ENCODE measurements at places on chromosomes 4 and X.

GRCh38 chrX:17601441-17602200 lies 135.7 kb upstream of the SCML1 start:
- DNase-seq: no peak

DNA sequence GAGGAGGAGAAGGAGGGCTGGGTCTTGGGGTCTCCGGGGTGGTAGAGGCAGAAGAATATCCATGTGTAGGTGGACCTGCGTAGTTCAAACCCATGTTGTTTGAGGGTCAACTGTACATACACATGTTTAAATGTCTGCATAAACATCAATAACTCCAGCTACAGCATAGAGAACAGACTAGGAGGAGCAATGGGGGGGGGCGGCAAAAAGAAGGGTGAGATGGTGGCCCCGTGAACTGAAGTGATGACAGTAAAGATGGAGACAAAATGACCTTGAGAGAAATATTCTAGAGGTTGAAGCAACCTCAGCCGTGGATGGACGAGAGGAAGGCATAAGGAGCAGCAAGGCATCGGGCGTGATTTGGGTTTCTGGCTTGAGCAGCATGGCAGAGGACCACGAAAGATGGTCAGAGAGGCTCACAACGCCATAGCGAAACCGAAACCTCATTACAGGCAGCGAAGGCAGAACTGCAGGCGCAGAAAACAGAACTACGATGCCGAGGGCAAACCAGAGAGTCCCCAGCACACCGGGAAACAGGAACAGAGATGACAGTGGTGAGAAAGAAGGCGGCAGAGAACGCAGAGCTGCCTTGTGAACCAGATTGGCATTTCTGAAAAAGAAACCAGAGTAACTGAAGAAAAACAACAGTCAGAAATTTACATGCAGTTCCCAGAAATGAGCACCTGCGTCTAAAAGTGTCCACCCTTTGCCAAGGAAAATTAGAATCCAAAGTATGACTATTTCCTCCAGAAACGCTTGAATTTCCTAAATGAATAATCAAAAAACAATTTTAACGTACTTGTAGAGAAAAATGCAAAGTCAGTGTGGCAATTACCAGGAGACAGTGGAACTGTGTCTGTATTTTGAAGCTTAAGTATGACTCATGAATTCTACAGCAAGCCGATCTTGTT lies 50.3 kb upstream of the ENPP6 start:
- peak; percentile 93 for DNase-seq

- no peak for DNase-seq
These were observed 28.3 kb downstream of the CHRNA9 start for GRCh38 chr4:40363382-40363920.

DNA sequence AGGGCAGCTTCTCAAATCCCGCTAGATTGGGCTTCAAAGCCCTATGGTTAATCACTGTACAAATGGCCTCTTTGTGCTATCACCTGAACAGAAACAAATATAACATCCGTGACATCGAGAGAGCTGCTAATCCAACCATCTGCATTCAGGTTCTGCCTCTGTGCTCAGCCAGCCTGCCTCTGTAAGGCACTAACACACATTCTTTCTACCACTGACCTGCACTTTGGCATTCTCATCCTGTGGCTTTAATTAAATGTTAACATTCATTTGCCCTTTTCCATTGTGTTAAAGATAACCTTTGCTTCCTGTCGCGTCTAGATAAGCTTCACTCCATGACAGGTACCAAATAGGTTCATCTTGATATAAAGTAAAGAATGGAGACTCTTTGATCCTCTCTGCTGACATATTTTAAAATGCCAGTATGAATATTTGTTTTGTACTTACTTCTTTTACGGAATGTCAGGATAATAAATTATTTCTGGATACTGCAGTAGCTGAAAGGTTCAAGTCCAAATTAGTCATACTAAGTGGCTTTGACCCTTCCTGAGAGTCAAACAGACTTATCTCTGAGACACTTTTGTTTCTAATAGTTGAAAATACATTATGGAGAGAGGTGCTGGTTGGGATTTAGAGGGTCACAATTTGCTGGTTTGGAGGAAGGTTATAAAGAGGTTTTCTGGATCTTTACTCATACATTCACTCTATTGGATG lies 505.7 kb downstream of the PACRGL start:
- no peak for DNase-seq

GRCh38 chr4:153497091-153497531 lies 31.0 kb downstream of the TMEM131L start:
- DNase-seq: peak; percentile 54

DNA sequence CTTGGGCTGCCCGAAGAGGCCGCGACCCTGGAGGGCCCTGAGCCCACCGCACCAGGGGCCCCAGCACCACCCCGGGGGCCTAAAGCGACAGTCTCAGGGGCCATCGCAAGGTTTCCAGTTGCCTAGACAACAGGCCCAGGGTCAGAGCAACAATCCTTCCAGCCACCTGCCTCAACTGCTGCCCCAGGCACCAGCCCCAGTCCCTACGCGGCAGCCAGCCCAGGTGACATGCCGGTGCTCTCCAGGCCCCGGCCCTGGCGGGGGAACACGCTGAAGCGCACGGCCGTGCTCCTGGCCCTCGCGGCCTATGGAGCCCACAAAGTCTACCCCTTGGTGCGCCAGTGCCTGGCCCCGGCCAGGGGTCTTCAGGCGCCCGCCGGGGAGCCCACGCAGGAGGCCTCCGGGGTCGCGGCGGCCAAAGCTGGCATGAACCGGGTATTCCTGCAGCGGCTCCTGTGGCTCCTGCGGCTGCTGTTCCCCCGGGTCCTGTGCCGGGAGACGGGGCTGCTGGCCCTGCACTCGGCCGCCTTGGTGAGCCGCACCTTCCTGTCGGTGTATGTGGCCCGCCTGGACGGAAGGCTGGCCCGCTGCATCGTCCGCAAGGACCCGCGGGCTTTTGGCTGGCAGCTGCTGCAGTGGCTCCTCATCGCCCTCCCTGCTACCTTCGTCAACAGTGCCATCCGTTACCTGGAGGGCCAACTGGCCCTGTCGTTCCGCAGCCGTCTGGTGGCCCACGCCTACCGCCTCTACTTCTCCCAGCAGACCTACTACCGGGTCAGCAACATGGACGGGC lies 579 bp downstream of the ABCD1 start:
- no peak for DNase-seq

GRCh38 chr4:38241541-38241940 lies 281.3 kb downstream of the PTTG2 start:
- DNase-seq: no peak

DNA sequence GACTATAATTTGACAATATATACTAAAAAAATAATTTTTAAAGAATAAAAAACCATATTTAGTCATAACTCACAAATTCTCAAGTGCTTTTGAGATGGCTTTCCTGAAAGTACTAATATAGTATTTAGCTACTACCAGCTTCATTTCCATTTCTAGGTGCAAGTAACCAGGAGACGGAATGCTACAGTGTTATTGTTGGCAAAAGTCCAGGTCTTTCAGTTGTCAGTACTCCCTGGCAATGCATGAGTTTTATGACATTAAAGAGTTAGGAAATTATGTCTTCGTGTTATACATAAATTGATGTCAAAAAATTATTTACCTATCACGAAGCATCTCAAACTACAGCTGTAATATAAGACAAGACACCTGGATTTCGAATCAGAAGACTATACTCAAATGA lies 45.0 kb downstream of the TMEM47 start:
- DNase-seq: no peak

DNA sequence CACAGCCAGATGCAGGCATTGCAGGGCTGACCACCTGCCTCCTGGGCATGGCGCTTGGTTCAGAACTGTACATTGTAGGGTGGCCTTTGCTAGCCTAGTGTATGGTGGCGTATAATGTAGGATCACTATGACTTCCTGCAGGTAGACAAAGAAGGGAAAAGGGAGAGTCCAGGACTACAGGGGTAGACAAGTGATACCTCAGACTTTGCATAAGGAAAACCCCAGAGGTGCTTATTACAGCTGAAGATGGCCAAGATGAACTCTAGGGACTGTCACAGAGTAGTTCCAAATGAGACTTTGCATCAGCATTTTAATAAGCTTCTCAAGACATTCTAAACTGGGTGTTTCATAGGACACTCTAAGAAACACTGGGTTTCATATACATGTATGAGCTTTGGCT lies 116.4 kb upstream of the PUDP start:
- no peak for DNase-seq

GRCh38 chr4:127445471-127445870 lies 187.3 kb upstream of the INTU start:
- DNase-seq: no peak

- no peak for DNase-seq
These were observed 71.7 kb downstream of the ANXA10 start for GRCh38 chr4:168164045-168164444.

GRCh38 chrX:675955-676295 lies 45.3 kb downstream of the SHOX start:
- no peak for DNase-seq

DNA sequence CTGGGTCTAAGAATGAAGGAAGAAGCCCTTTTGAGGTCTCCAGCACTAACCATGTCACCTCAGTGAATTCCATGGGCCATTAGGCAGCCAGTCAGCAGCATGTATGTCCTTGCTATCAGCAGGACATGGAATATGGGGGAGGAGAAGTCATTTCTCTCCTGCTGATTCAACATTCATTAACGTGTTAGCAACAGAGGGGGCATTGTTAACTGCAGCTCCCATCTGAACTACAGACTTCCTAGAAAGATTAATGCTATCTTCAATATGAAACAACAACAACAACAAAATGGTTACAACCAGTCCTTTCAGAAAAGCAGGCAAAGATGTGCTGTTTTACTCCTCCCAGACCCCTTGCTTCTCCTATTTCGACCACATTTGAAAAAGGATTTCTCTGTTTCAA lies 120.4 kb upstream of the SLC34A2 start:
- no peak for DNase-seq

GRCh38 chr4:184911310-184911709 lies 85.5 kb upstream of the ACSL1 start:
- peak; percentile 56 for DNase-seq

- no peak for DNase-seq
These were observed 668.2 kb upstream of the NDST4 start for GRCh38 chr4:115781528-115782146.

DNA sequence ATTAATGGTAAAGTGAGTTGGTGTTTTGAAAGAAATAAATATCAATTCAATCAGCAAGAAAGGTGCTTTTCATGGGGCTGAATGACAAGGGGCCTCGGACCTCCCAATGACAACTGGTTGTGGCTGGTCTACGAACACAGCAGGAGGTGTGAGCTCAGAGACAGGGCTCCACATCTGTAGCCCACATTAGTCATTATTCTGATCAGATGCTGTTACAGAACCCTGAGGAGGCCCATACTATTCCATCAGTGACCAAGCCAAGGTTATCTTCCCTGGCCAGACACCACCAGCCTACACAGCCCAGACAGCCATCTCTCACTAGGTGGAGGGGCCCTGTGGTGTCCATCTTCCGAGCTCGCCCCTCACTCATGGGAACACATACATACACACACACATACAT lies 168.8 kb downstream of the SH3KBP1 start:
- DNase-seq: no peak

DNA sequence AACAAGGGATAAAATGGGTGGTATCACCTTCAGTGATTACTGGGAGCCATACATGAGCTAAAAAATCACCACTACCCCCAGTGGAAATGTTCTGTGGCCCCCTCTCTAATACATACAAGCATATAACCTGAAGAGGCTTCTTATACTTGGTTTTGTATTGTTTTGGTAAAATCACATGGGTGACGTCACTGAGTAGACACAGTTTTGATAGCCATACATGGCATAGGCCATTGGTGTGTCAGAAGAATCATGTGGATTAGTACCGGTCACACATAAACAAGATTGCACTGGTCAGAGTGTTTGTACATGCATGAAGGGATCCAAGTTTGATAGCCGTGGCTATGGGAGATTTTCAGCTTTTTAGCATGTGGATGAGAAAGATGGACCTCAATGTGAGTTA lies 131.9 kb upstream of the RADX start:
- no peak for DNase-seq

GRCh38 chrX:45619290-45619689 lies 418.6 kb upstream of the DIPK2B start:
- DNase-seq: peak; percentile 81

- DNase-seq: no peak
These were observed 27.9 kb downstream of the UGT2B4 start for GRCh38 chr4:69467797-69468196.

- DNase-seq: no peak
These were observed 40.3 kb upstream of the FHL1 start for GRCh38 chrX:136106920-136107528.

- DNase-seq: no peak
These were observed 71.3 kb upstream of the FBXW7 start for GRCh38 chr4:152607178-152607577.

DNA sequence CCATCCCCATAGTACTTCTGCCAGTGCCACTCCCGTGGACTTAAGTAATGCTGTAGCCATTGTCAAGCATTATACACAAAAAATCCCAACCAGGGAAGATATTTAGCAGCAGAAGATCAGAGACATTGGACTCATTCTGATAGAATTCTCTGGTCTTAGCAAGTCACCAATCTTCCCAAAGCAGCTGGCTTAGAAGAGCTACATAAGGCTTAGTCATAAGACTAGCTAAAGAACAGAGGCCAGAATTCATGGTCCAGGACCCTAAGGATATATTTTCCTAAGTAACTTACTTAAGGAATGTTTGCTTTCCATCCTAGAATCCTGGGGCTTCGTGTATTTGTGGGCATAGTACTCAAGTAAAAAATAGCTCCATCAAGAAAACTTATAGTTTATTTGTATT lies 100.3 kb upstream of the SLIT2 start:
- DNase-seq: peak; percentile 21

DNA sequence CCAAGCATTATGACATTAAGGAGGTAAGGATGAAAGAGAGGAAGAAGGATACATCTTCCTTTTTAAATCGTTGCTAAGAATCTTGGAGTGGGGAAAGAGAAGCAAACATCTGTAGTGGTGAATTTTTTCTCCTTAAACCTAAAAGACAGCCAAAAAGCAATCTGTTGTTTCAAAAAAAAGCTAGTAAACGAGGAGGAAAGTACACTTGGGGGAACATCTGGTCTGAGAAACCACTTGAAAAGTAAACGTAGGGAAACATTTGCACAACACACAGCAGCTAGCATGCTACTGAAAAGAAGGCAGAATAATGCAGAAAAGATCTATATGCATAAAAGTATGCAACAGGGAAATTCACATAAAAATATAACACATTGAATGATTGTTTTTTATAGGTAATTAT lies 1485.6 kb downstream of the PCDH19 start:
- DNase-seq: no peak

- DNase-seq: no peak
These were observed 113.6 kb downstream of the CNKSR2 start for GRCh38 chrX:21487832-21488231.

DNA sequence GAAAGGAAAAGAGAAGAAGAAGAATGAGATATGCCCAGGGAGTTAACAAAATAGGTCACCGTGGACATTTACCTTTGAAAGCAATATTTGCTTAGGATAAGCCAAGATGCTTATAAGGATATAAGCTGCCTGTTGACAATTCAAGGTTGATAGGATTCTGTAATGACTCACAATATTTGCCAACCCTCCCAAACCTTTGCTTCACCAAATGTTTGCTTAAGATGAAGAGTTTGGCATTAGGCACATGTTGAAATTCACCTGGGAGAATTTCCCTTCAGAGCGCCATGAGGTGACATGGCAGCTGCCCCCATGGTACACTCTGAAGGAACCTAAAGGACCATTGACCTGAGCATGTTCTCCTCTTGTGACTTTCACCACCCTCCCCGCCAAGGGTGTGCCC lies 4.6 kb downstream of the PALLD start:
- DNase-seq: no peak

Measured in fibroblast of skin of right biceps (primary cell).